NCI-H1048 (cell line): ENCODE measurements at places on chromosomes 16 and 17.

DNA sequence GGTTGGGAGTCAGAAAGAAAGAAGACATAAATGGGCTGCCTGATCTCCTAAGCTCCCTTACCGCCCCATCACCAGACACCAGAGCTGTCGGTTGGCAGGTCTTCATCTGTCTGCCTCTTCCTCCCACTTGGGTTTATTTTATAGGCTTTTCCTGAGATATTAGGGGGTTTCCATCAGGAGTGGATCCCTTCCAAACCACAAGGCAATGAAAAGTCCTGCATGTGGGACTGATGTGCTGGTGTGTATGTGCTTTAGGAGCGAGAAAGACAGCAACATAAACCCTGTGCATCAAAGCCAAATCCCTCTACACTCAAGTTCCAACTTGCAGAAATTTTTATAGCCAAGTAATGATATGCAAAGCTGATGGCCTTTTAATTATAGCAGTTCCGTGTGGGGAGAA is 389.5 kb downstream of the SLC39A11 start:
- no peak for DNase-seq

- DNase-seq = no peak
Observed at GRCh38 chr17:41528959-41529353, 848 bp upstream of the KRT19 start.

GRCh38 chr16:72787514-72788268 is 260.2 kb downstream of the ZFHX3 start:
- no peak for DNase-seq

DNA sequence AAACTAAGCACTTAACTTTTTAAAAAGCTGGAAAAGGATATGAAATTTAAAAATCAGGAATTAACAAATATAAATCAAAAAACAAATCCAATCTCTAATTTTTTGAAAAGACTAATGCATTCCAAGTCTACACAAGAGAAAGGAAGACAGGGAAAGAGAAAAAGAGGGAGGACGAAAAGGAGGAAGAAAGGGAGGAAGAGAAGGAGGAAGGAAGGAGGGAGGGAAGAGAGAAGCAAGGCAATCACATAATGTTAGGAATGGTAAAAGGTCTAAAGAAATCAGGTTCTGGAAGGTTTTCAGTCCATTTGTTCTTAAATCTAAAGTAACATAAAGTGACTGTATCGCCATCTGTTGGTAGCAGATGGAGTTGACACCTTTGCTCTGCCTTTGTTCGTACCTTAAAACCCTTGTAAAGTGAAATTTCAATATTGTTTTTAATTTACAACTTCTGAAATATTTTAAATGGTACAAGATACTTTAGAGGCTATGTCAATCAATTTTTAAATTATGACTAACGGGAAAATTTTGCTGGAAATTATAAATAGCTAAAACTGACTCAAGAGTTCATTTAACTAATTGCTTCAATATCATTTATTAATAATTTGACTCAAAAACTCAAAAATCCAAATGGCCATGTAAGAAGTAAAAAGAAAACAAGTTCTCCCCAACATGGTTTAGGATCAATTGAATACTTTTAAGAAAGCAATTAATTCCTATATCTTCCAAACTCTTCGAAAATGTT is 20.4 kb upstream of the CDYL2 start:
- no peak for DNase-seq

DNA sequence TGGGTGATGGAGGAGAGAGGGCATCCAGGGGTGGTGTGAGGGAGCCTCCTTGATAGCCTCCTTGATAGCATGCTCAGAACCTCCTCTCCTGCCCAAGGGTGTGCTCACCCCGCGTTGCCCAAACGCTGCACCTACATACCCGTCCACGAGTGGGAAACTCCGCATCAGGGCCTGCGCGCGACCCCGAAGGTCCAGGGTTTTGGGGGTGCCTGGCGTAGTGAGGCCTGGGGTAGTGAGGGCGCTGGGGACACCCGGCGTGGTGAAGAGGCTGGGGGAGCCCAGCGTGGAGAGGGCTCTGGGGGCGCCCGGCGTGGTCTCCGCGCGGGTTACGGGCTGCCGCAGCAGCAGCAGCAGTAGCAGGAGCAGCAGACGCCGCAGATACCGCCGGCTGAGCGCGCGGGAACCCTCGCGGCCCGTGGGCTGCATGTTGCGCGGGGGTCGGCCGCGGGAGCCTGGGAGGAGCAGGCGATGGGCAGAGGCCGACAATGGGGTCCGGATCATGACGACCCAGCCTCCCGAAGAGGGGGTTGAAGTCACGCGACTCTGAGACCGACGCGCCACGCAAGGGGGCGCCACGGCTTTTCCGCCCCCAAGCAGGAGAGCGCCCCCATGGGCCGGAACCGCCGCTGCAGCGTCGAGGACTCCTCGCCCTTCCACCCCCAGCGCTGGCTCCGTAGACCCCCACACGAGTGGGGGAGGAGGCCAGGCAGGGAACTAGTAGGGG is at the start of gene DPEP3:
TSS of gene DPEP3 (minus strand) at position 545 of the 724 bp plus-strand sequence. CDS start at position 426, 119 bp downstream.
- DNase-seq = no peak

DNA sequence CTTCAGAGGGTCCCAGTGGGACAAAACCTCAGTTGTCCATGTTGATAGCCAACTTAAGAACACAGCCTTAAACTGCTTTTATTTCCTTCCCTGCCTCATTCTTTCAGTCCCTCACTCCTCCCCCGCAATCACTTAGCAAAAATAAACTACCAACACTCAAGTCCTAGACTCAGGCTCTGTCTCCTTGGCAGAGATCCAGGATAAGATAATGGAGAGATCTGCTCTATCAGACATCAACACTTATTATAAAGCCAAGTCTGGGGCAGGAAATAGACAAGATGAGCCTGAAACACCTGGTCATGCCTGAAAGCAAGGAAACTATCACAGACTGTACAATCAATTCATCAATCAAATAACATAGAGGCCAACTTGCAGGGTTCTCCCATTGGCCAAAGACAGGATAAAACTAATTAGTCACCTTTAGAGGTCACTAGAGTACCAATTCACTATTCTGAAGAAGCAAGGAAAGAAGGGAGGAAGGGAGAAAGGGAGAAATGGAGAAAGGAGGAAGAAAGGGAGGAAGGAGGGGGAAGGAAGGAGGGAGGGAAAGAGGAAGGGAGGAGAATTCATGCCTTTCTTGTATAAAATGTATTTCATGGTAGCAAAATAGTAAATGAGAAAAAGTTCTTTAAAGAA is 15.7 kb downstream of the HYDIN start:
- DNase-seq = no peak
